NCI-H446 (cell line): ENCODE measurements at places on chromosomes 13 and 19.
A peak's percentile ranks its signal among the peaks of the same experiment; 100 is the strongest.

- DNase-seq: peak; percentile 99
Measured at GRCh38 chr19:46373491-46374359, 26.8 kb downstream of the PPP5C start.

DNA sequence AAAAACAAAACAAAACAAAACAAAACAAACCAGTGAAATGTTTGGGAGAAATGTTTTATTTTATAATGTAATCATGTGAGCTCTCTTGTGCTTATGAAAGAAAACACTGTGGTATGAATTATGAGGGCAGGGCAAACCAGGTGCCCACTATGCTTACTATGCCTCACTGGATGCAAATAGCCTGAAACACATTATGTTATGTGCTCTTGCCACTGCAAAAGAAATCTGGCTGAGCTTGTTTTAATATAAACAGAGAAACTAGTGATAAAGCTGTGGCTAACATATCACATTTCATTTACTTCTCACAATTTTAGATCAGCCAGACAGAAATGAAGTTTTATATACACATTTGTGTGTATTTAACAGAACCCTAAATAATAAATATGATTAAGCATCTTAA lies 8.7 kb upstream of the NBEA start:
- no peak for DNase-seq

- DNase-seq: no peak
Measured at GRCh38 chr13:78759704-78760103, 100.7 kb upstream of the OBI1 start.

GRCh38 chr13:98220271-98220791 lies 43.3 kb upstream of the RNF113B start:
- no peak for DNase-seq

GRCh38 chr19:49507803-49508494 lies 4.5 kb upstream of the FCGRT start:
- DNase-seq: no peak

DNA sequence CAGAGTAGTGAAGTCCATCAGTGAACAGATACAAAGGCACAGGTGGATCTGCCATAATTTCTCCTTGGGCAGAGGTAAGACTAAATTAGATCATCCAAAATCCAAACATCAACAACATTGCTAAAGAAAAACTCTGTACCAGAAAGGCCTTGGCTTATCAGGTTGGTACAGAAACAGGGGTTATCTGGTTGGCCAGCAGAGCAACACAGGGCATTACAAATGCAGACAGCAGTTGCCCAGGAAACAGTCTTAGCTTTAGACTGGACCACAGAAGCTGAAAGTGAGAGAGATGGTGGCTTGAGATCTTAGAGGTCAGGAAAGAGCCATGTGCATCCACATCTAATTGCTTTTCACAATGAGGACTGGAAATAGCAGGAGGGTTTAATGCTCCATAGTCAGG lies 26.6 kb upstream of the DGKH start:
- DNase-seq: no peak

DNA sequence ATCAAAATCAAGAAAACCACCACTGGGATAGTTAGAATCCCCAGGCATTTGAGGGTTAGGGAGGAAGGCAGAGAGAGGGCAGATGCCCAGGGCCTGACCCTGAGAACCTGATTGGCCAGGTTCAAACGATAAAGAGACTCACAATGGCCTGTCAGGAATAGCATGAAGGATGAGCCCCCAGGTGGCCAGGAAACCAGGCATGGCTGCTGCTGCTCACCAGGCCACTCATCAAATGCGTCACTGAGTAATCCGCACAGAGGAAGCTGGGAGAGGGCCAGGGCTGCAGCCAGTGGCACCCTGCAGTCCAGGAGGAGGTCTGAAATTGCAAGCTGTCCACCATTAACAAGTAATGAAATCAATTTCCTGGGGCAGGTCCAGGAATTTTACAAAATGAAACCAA lies 111.3 kb downstream of the KATNAL1 start:
- DNase-seq: no peak

DNA sequence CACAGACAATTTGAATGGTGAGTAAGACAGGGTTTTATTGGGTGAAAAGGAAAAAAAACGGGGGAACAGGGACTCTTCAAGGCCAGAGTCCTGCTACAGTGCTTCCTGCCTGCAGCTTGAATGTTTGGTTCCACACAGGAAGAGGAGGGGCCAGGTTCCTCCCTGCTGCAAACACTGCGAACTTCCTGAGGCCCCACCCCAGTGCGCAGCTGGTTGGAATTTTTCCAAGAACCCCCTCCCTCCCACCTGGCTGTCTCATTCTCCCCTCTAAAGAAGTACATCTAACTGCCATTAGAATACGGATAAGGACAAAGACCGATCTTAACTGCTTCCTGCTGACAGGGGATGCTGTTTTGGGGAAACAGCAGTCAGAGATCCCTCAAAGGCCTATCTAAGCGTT lies 184.9 kb downstream of the GGACT start:
- no peak for DNase-seq

GRCh38 chr13:101697745-101698144 lies 245.3 kb downstream of the ITGBL1 start:
- no peak for DNase-seq

DNA sequence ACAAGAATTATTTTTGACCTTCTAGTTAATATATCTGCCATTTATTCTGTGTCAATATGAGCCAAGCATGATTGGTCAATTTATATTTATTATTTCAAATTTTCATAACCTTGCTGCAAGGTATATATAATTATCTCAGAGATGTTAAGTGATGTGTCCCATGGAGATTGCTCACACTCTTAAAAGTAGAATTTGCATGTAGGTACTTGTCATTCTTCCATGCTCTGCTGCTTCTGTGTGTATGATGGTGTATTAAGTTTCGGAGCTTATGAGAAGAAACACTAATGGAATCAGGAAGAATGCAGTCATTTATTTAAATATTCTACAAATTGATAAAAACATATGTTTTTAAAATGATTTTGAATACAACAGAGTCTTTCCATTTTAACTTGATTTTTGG lies 586.8 kb upstream of the MIR17HG start:
- DNase-seq: no peak

- no peak for DNase-seq
Measured at GRCh38 chr13:112740502-112741131, 50.8 kb downstream of the ATP11A start.

- peak; percentile 47 for DNase-seq
Measured at GRCh38 chr13:78593652-78594455, 9.5 kb downstream of the POU4F1 start.

DNA sequence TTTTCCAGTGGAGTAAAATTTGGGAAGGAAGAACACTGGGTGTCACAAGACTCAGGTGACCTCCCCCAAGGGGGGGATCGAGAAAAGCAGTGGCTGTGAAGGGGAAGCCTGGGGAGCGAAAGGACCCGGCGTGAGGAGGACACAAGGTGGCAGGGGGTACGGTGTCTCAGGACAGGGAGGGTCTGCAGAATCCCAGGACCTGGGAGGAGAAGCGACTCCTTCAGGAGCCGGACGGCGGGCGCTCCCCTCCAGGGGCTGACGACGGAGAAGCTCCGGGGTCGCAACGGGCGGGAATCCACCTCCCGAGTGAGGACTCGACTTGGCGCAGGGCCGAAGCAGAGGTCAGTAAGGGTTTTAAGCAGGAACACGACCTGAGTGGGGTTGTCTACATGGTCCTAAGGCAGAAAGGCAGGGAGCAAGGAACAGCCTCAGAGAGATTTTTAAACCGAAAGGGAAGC lies 529 bp downstream of the ZNF836 start:
- DNase-seq: no peak

GRCh38 chr13:75633285-75633684 lies 2.8 kb upstream of the LMO7 start:
- no peak for DNase-seq
